ENCODE measurements at places on chromosomes 2 and 18. TPM values are rescaled to one million over a fixed set of nuclear protein-coding genes. Genes with fewer than 3 reads are reported as not detected.

DNA sequence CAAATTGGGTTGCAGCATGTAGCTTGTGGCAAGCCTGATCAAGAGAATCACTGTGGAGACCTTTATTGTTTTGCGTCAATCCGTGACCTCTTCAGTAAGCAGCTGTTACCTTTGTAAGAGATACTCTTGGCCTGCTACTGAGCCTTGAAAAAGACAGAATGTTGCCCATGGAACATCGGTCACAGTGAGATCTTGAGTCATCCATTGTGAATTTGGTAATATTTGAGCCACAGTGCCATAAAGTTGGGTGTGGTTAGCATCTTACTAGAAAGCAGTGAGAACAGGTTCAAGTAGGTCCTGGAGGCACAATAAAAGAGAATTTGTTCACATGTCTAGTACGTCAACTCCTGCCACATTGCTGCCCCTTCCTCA is 12.7 kb upstream of the EFR3B start:
- DNase-seq, result no peak

The PLB1 gene
- polyA plus RNA-seq, result 2.2 TPM

- no peak for DNase-seq
These were observed 13.8 kb upstream of the SATB2 start for GRCh38 chr2:199471443-199472057.

- no peak for DNase-seq
These were observed 35.2 kb downstream of the PRELID3A start for GRCh38 chr18:12442946-12443345.

DNA sequence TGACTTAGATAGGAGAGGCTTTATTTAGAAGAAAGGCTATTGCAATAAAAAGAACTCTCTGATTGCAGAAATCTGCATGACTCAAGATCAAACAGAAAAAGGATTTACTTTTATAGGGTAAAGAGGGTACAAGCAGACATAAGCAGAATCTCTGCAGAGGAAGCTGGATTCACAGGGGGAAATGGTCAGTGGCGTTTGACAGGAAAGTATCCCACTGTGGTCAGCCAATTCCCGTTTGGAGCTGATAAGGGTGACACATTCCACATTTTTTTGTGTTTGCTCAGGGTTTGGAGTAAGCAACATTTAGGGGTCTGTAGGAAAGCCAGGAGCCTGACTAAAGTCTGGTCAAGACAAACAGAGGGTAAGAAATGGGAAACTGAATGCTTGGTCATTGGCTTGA is 23.9 kb upstream of the SCYGR5 start:
- DNase-seq, result no peak

DNA sequence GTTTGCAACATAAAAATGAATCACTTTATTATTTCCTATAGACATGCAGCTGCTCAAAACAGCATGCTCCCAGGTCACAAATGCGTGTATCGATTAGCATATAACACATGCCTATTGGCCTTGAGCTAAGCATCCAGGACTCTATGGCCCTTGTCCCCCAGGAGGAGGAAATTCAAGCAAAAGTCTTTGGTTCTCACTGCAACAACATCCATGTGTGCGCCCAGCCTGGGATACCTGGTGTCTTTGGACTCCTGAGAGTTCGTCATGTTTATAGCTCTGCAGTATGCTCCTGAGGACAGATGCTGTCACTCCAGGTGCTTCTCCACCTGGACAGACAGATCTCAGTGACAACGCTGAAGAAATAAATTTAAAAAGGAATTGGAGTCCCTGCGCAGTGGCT is 284.6 kb downstream of the PHLPP1 start:
- no peak for DNase-seq

DNA sequence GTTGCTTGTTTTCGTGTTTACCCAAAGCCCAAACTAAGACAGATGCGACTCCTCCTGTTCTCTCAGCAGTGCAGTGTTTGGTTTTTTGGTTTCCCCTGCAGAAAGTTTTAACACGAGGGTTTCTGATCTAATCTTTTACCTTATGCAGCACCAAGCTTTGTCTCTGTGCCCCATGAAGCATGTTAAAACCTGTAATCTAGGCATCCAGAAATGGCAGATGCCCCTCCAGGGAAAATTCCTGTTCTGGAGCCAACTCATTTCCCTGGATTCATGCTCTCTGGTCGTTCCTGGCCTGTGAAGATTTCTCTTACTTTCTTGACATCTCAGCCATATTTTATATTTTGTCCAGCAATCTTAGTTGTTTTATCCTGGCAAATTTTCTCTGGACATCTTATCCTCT is 91.5 kb downstream of the LTBP1 start:
- no peak for DNase-seq

The METTL4 gene
- polyA plus RNA-seq, result 7.0 TPM

GRCh38 chr18:35803551-35803950 is 168.9 kb upstream of the RMP24 start:
- no peak for DNase-seq

DNA sequence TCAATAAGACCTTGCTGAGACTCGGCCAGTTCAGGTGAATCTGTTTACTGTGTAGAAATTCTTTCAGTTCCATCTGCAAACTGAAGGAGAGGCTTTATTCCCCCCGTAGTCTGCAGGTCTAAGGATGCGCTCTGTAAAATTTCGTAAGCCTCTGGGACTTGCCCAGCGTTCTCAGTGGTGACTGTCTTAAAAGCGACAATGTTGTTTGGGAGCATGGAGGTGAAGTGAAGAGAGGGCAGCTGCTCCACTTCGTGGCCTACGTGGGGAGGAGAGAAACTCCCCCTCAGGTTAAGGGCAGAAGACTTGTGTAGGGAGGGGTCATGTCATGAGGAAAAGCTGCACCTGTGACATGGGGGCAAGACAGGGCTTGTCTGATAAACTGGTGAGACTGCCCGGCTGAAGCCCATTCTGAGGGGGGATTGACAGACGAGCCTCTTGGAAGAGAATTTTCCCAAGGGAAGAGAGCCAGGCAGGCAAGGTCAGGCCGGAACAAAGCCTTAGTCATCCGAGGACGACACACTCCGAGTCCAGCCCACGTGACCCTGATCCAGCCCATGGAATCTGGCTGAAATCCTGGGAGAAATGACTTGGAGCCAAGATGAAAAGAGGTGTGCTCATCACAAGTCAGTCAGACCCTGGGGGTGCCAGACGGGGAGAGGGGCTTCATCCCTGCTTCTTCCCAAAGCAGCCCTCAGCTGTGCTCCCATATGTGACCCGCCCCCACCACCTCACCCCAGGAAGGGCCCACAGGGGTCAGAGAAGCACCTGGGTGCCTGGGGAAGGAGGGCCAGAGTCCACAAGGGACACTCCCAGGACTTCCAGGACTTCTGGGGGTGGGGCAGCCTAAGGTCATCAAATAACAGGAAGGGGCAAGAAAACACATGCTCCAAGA is 88.5 kb upstream of the SH3BP4 start:
- peak; percentile 71 for DNase-seq

The LOXL3 gene
- polyA plus RNA-seq, result 8.5 TPM

DNA sequence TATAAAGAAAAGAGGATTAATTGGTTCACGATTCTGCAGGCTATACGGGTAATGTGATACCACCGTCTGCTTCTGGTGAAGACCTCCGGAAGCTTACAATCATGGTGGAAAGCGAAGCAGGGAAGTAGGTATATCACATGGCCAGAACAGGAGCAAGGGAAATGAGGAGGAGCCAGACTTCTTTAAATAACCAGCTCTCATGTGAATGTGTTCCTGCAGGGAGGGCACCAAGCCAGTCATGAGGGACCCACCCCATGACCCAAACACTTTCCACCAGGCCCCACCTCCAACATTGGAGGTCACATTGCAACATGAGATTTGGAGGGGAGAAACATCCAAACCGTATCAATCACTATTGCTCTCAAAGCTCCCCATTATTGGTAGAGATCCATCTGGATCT is 61.8 kb downstream of the EFEMP1 start:
- no peak for DNase-seq

- no peak for DNase-seq
These were observed 17.0 kb upstream of the ANKRD44 start for GRCh38 chr2:197327472-197328098.

The CNRIP1 gene
- 95.5 TPM for polyA plus RNA-seq

DNA sequence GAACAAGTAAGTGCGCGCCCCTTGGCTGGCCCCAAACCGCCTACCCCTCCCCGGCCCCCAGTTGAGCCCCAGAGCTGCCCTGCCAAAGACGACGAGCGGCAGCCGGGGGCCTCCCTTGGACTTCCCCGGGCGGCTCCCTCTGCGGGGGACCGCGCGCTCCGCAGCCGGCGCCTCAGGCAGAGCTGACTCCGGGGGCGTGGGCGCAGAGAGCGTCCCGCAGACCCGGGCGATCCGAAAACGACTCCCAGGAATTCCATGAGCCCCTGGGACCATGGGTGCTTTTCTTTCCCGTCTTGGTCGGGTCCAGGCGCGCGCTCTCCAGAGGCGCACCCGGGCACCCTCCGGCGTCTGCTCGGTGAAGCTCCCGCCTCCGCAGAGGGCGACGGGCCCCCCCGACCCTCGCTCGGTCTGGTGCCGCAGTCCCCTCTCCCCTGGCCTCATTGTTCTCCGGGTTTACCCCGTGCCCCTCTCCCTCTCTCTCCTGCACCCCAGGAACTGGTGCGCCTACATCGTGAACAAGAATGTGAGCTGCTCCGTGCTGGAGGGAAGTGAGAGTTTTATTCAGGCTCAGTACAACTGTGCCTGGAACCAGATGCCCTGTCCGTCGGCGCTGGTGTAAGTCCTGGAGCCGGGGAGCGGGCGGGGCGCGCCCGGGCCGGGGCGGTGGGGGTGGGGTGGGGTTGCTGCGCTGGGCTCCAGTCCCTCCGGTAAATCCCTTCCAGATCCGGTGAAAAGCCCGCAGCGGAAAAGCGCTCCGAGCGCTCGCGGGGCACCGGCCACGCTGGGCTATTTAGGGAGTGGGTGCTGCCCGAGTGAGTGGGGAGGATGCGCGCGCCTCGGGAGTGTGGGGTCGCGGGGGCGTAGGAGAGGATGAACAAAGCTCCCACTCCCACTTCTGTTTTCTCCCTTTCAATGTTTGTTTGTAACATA is 776 bp downstream of the EMILIN2 start:
- peak; percentile 73 for DNase-seq

The IL1RL1 gene
- polyA plus RNA-seq, result 0.48 TPM

The COL3A1 gene
- polyA plus RNA-seq, result 289 TPM

The IL36B gene
- not detected for polyA plus RNA-seq

DNA sequence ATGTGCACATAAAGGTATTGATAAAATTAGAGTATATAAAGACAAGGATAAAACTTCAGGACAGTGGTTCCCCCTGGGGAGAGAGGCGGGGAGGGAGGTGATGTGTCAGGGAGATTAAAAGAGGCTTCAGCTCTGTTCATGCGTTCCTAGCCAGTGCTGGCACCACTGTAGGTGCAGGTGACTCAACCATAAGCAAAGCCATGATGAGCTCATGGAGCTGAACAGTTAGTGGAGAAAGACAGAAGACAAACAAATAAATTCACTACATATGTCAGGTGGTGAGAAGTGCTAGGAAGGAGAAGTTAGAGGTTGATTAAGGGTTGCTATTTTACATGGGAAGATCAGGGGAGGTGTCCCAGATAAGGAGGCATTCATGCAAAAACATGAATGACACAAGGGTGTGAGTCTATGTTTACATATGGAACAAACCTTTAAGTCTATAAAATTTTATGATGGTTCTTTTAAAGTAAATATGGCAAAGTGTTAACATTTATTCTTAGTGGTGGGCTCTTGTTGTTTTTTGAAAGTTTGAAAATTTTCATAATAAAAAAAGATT is 136.0 kb downstream of the ANKRD44 start:
- no peak for DNase-seq

- no peak for DNase-seq
These were observed 7.3 kb upstream of the CRYBA2 start for GRCh38 chr2:219000569-219000960.

The MSGN1 gene
- not detected for polyA plus RNA-seq

DNA sequence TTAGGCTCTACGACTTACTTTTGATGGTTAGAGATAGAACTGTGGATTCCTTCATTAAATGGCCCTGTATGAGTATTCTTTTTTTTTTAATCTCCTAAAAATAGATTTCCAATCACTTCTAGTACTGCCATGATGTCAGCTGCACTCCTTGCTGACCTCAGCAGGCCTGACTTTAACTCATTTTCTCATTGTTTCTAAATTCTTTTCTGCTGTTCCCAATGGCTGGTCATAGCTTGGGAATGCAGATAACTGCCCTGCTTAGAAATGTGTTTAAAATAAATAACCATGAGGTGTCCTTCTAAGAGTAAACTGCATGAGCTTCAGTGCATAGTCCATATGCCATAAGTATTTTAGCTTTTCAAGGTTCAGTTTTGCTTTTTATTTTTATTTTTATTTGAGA is 15.7 kb downstream of the CCDC85A start:
- no peak for DNase-seq

The NT5DC4 gene
- polyA plus RNA-seq, result not detected

The CHST10 gene
- 23.7 TPM for polyA plus RNA-seq

DNA sequence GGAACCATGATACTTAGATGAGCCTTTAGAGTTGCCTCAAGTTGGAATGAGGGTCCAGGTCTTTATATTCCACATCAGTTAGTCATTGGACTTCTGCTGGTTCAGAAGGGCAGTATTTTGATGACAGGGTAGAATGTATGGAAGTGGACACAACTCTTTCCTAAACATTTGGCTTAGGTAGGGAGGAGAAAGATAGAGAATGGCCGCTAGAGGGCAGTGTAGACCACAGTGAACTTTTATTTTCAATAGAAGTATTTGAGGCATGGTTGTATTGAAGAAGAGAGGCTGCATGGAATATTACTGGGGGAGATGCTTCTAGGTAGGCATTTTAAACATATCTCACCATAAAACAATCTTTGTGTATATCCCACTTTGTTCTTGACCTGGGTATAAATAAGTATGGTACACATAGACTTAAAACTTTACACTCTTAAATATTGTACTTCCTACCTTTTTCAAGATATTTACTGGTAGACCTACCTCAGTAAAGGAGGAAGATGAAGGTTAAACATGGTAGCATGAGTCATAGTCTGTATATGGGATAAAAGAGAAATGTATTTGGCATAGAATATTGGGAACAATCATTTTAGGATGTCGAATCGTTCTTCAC is 497.6 kb upstream of the FAM98A start:
- DNase-seq, result peak; percentile 20

- no peak for DNase-seq
These were observed 201.2 kb downstream of the NBAS start for GRCh38 chr2:15359716-15360531.

DNA sequence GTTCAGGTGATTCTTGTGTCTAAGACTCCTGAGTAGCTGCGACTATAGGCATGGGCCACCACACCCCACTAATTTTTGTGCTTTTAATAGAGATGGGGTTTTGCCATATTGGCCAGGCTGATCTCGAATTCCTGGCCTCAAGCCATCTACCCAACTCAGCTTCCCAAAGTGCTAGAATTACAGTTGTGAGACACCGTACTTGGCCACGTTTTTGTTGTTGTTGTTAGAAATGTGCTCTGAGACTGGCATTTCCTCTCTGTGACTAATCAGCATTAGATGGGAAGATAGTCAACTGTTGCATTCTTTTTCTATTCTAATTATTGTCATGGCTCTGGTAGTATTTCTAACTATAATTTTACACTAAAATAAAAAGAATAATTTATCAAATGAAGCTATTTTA is 191.7 kb downstream of the CAMKMT start:
- DNase-seq, result no peak
